ENCODE measurements at places on chromosomes 11 and 22. TPM values are rescaled to one million over a fixed set of nuclear protein-coding genes. Genes with fewer than 3 reads are reported as not detected.

Gene GAS2
- 2.2 TPM for total RNA-seq

GRCh38 chr22:36371920-36372319, 15.8 kb downstream of the MYH9 start:
- DNase-seq = no peak

GRCh38 chr11:113581713-113582112, 106.5 kb upstream of the DRD2 start:
- DNase-seq = no peak

DNA sequence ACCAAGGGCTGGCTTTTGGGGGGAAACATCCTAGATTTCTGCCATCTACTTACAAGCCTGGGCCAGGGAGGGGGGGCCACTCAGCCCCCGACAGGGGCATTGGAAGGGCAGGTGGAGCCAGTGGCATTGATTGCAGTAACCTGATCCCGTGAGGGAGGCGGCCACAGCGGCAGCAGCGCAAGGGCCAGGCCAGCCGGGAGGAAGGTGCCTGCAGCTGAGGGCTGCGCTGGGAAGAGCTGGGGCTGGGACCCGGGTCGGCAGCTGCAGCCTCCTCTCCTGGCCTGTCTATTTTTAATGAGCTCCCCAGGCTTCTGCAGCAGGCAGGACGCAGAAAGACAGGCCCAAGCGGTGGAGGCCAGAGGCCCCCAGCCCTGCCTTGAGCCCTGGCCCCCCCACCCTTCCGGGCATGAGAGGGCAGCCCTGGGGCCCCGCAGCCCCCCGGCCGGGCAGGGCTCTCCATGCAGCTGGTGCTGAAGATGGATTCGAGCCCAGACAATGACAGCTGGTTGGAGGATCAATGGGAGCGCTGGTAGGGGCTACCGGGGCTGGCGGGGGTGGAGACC, 10.6 kb downstream of the FREY1 start:
- no peak for DNase-seq

Gene APOA4
- not detected for total RNA-seq

DNA sequence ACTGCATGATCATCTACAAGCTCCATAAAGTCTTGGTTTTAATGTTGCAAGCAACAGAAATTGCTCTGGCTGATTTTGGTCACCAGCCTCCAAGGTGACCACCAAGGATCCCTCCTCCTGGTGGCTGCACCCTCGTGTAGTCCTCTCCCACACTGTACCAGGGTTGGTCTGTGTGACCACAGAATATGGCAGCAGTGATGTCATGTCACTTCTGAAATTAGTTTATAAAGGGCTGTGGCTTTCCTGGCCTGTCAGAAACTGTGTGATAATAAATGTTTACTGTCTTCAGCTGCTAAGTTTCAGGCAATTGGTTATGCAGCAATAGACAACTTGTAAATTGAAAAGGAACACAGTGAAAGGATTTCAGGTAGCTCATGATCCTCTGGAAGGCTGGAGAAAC, 5.3 kb upstream of the PRDM11 start:
- no peak for DNase-seq

- DNase-seq = no peak
Measured at GRCh38 chr11:46529928-46530574, 63.8 kb downstream of the AMBRA1 start.

DNA sequence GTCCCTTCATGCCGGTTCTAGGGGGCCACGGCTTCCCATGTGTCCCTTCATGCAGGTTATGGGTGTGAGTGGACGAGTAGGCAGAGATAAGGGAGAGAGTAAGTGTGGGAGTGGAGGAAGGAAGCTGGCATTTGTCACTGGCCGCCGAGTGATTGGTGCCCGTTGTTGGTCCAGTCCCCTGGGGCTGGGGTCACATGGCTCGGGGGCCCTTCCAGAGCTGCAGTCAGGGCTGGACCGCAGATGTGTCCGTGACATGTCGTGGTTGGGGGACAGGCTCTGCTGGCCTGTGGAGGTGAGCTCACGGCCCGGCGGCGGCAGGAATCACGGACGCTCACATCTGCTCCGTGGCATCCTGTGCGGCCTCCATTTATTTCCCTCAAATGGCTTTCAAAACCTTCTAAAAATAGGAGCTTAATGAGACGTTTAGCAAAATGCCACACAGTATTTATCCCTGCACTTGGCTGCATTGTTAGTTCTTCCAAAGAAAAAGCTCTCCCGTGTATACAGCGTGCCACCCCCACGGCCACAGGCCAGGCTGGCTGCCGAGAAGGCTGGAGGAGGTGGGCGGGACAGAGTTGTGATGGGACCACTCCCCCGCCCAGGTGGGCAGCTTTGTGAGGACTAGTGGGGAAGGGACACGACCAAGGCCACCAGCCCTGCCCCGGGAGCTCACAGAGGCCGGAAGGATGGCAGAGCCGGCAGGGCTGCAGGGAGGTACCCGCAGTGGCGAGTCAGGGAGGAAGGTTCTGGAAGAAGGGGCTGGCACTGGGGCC, 386.7 kb downstream of the TBC1D22A start:
- no peak for DNase-seq

- no peak for DNase-seq
Measured at GRCh38 chr22:46024136-46024840, 47.3 kb upstream of the WNT7B start.

- DNase-seq = no peak
Measured at GRCh38 chr11:21963013-21963412, 229.9 kb upstream of the ANO5 start.

DNA sequence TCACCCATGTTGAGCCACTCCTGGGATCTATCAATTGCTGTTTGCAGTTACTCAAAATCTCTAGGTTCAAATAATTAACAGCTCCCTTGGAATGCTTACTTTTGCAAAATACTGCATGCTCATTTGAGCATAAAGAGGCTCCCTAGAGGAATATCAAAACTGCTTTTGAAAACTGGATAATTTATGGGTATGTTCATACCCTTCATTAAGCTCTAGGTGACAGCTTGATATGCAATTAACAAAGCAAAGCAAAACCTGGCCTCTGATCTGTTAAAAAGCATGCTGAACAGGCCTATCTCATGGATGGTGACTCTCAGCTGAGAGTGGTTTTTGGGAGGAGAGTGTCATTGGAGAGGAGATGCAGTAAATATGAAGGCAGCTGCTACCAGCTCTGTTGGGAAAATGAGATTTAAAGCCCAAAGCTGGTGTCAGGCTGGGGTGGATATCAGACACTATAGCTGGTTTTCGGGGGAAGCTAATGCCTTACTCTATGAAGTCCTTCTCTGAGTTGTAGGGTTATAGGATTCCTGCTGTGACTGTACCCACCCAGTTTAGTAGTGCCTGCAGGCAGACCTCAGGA, 110.9 kb downstream of the RASSF10 start:
- DNase-seq = no peak

DNA sequence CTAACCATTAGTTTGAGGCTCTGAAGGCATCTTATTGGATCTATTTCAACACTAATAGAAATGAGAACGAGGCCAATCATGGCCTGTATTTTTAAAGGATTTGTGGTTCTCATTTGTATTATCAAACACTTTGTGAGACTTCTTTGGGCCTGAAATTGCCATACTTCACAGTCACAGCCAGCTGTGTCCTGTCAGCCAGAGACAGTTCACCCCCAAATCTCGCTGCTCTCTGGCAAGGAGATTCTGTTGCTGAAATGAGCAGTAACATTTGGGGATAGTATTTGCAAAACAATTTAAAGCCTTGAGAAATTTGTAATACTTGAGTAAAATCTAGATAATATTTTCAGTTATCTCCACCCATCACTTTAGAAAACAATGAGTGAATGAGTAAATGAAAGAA, 26.9 kb upstream of the TENM4 start:
- no peak for DNase-seq
